CD8-positive, alpha-beta memory T cell (primary cell): ENCODE measurements at places on chromosomes 1 and 21.

- DNase-seq, result no peak
These were observed 26.9 kb upstream of the DPYD start for GRCh38 chr1:97947695-97948094.

DNA sequence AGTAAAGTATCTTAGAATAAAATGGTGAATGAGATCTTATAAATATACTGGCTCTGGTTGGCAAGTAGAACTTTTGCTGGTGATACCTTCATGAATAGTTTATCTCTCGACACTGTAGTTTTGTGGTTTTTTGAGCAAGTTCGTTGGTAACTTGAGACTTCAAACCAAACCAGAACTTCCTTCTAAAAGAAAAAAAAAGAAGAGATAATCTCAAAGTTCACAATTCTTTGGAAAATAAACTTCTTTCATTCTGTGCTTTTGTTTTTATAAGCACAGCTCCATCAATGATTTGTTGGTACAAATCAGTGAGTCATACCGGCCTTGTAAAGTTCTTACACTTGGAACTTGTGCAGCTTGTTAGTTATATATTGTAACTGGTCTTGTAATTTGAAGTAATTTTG, 2.3 kb downstream of the HIPK1 start:
- DNase-seq, result no peak

- peak; percentile 49 for DNase-seq
These were observed at the start of gene DNAJC6 for GRCh38 chr1:65309304-65310077. Gene DNAJC6 (plus strand): TSS chr1:65309543. CDS start chr1:65309746, 203 bp downstream.

- DNase-seq, result no peak
These were observed 3.1 kb upstream of the KCNE2 start for GRCh38 chr21:34360488-34361241.

DNA sequence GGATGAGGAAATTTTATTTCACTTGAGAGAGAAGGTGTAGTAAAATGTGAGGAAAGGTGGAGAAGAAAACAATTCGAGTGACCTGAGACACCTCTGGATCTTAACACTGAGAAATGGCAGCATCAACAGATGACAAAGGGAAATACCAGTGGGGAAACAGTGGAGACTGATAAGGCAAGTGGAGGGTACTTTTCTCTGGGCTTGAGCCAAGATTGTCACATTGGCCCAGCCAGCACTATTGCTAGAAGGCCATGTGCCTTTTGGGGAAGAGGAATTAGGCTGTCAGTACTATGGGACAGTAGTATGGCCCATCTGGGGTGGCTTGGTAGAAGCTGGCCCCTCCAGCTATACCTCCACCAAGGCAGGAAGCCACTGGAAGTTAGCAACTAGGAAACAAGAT, 8.4 kb downstream of the SYPL2 start:
- no peak for DNase-seq

- DNase-seq, result no peak
These were observed 10.0 kb downstream of the RPTN start for GRCh38 chr1:152148981-152149380.

DNA sequence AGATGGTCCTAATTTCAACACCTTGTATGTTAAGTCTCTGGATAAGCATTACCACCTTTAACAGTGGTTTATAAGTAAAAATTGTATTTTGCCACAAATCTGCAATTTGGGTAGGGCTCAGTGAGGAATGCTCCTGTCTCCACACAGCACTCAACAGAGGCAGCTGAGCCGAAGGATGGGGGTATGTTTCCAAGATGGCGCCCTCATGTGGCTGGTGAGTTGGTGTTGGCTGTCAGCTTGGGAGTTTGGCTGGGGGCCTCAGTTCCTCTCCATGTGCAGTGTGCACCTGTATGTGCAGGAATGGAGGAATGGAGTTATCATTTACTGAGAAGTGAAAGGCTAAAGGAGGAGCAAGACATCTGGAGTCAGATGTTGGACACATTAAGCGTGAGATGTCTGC, 136.8 kb downstream of the GABPA start:
- DNase-seq, result no peak

DNA sequence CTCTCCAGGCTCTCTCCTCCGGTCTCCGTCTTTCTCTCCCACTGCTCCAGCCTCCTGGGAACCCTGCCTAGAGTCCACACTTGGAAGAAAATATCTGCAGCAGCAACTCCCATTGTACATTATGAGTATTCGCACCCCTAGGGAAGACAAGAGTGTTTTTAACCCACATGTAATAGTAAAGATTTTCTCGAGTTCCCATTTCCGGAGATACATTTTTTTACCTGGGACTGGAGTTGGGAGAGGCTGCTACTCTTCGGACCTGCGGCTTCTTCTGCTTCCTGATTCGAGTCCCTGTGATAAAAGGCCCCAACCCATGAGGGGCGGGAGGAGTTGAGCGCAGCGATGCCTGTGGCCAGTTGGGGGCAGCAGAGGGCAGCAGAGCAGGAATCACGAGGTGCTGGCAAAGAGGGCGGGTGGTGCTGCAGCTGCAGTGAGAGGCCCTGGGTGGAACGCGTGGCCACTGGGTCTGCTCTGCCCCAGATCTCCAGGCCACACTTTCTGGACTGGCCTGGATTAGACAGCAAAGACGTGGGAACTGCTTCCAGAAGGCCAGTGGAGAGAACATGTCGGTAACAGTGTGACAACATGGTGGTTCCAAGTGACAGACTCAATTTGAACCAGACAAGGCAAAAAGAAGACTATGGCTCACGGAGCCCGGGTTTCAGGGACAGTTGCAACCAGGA, 221.0 kb upstream of the CSF3R start:
- peak; percentile 16 for DNase-seq

- DNase-seq, result no peak
These were observed 154.1 kb upstream of the TMEM51 start for GRCh38 chr1:14999441-14999840.

GRCh38 chr1:17588048-17588871, 48.8 kb downstream of the ARHGEF10L start:
- no peak for DNase-seq

GRCh38 chr21:38659936-38660332, 145.8 kb upstream of the ETS2 start:
- no peak for DNase-seq

- no peak for DNase-seq
These were observed 18.0 kb upstream of the ID3 start for GRCh38 chr1:23577056-23578004.

- DNase-seq, result no peak
These were observed 4.0 kb downstream of the ENO1 start for GRCh38 chr1:8874230-8875201.

DNA sequence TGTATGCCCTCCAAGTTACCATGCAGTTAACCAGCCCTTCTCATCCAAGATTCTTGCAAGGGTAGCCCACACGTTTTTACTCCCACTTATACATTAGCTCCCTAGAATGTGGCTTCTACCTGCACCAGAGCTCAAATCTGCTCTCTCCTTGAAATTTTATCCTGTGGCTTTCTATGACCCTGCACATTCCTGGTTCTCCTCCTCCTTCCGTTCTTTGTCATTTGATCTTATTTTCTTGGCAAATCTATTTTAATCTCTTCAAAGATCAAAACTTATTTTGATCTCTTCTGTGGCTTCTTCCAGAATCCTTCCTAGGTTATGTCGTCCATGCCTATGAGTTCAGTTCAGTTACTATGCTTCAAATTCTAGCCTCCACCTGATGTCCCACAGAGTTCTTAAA, 115.6 kb upstream of the GUCA2B start:
- no peak for DNase-seq

DNA sequence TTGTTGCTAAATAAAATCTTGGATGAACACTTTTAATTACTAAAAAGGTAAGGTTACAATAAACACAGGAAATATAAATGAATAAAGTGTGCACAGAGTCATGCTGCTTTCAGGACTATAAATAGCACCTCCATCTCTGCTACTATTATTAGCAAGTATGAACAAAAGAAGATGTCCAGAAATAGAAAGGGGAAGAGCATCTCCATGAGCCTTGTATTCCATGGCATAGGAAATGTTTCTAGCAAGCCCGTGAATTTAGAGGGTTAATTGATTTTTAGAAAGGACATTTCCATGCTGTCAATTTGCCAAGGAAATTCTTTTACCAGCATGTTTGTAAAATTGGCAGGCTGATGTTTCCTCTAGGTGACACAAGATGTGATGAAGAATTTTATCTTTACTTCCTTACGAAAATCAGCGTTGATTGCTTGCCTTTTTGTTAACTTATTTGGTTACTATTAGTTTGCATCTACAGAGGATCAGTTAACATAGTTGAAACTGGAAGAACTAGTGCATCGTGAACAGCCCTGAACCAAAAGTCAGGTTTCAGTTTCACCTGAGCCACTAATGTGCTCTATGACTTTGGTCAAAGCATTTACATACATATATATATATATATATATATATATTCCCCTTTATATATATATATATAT, 45.3 kb downstream of the NR5A2 start:
- DNase-seq, result no peak

DNA sequence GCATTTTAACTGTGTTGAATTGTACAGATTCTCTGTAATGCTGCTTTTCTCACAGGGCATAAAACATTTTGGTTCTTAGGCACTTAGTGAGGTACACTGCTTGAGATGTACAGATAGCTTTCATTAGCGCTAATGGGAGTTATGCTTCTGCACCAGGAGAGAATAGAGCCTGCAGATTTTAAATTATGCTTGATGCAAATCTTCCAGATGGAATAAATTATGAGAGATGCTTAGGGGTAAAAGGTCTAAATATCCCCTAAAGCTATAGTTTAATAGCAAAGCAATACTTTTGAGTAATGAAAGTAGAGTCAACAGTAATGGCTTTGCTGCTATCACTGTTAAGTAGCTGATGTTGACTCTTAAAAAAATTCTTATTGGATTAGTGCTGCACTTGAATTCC, 248.9 kb downstream of the S1PR1 start:
- DNase-seq, result no peak

DNA sequence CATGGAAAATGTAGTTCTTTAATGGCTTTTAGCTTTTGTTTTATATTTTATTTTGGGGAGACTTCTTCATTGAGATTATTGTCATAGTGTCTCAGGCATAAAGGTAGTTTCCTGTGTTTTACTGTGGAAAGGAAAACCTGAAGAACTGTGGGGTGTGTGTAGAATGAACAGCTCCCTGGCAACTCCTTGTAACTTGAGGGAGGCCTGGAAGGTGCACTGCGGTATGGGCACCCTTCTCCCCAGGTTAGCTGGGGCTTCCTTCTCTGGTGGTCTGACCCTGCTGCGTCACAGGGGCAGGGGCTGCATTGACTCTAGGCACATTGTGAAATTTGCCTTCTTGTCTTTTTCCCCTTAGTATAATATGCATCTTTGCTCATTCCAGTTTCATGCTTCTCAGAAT, 1.7 kb downstream of the ATP1B1 start:
- DNase-seq, result no peak

DNA sequence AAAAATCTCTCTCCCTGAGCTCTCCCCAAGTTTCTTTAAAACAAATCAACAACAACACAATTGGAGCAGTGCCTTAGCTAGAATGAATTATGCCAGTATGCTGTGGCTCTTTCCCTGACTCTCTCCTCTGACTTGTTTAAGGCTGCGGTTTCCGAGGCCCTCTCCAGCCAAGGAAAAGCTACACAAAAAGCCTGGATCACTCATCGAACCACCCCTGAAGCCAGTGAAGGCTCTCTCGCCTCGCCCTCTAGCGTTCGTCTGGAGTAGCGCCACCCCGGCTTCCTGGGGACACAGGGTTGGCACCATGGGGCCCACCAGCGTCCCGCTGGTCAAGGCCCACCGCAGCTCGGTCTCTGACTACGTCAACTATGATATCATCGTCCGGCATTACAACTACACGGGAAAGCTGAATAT, 1.9 kb downstream of the S1PR1 start:
- DNase-seq, result peak; percentile 87

GRCh38 chr21:44939532-44940115, at the start of gene SLX9:
Gene SLX9 (plus strand): TSS chr21:44940029. CDS start chr21:44940058, 29 bp downstream.
- peak; percentile 71 for DNase-seq

DNA sequence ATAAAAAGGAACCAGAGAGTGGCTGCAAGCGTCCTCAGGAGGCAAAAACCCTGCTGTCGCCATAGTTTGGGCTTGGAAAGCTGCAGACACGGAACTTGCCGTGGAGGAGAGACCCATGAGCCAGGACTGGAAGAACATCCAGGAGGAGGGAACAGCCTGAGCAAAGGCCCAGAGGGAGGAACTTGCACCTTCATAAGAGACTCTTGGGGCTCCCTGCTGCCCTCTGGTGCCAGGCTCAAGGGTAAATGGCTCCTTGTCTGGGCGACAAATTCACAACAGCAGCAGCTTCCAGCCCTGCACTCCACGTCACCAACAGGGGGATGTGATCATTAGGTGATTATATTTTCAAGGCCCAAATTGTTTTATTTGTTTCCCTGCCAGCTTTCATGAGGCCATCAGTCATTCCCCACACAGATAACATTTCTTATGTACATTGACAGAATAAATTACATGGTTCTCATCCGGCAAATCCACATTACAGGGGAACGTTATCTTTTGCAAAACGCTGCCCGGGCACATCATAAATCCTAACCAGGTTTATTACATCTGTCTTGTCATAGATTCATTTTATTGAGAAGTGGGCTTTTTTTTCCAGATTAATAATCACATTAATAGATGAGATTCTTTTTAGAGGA, 143.0 kb upstream of the GRIK3 start:
- no peak for DNase-seq

DNA sequence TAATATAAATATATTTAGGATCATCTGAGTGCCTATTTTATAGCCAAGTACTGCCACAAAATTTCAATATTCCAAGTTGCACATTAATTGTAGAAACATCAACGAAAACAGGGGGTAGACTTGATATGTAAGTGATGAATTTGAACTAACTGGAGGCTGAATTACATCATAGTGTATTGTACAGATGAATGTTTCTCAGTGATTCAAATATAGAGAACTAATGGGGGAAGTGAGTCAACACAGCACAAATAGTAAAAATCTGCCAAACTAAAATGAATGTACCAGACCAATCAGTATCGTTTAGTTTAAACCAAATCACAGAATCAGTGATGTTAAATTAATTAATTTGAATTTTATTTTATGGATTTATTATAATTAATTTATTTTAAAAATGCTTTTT, 42.8 kb downstream of the RTCA start:
- no peak for DNase-seq

DNA sequence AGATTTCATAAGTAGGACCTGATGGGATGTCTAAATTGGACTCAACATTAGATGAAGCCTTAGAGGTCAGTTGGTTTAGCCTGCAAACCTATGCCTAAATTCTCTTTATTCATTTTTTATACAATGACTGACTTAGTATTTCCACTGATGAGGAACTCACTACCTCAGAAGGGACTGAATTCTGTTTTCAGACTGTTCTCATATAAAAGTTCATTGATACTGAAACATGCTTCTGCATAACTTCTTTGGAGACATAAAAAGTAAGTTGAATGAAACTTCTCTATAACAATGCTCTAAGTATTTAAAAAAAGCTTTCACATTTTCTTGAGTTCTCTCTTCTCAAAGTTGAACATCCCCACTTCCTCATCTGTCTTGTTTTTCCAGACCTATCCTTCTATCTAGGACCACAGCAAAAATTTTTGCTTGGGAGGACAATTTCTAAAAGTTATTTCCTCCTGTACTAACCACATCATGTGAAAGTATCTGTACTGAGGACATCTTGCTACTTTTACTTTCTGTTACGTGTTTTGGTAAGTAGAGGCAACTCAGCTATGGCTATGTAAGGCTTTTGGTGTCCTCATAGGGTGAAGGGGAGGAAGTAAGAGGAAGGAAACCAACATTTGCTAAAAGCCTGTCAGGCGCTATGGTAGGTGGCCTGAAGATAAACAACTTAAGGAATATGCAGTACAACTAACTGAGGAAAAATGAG, 64.1 kb downstream of the USP24 start:
- peak; percentile 28 for DNase-seq

- DNase-seq, result no peak
These were observed 2.0 kb downstream of the S100A6 start for GRCh38 chr1:153533689-153534201.
